ENCODE measurements at places on chromosomes 5 and 9. TPM values are rescaled to one million over a fixed set of nuclear protein-coding genes. Genes with fewer than 3 reads are reported as not detected.

The SPEF2 gene
- total RNA-seq: 5.8 TPM

The PHF24 gene
- total RNA-seq: 0.67 TPM

The SLC38A9 gene
- total RNA-seq: 10.1 TPM

The GLDC gene
- 0.62 TPM for total RNA-seq

The NUP188 gene
- total RNA-seq: 32.7 TPM

DNA sequence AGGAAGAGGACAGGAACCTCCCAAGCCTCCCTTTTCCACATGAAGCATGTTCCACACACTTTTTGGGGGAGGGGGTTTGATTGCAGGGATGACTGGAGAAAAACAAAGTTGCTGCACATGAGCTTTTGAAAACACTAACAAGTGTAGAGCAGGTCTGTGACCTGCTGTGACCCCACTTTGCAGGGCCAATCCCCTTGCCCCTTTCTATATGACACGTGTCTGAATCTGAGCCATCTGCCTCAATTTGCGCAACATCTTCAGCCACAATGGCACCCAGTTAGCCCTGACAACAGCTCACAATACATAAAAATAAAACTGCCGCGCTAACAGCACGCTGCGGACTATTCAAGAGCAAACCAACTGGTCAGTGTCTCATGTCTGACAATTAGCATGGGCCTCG, 227.8 kb upstream of the TBCA start:
- ATAC-seq: no peak

- ATAC-seq: peak; percentile 19
These were observed 161.2 kb downstream of the C9orf50 start for GRCh38 chr9:129459547-129460322.

- no peak for ATAC-seq
These were observed 4.3 kb downstream of the PRDM12 start for GRCh38 chr9:130668659-130669058.

DNA sequence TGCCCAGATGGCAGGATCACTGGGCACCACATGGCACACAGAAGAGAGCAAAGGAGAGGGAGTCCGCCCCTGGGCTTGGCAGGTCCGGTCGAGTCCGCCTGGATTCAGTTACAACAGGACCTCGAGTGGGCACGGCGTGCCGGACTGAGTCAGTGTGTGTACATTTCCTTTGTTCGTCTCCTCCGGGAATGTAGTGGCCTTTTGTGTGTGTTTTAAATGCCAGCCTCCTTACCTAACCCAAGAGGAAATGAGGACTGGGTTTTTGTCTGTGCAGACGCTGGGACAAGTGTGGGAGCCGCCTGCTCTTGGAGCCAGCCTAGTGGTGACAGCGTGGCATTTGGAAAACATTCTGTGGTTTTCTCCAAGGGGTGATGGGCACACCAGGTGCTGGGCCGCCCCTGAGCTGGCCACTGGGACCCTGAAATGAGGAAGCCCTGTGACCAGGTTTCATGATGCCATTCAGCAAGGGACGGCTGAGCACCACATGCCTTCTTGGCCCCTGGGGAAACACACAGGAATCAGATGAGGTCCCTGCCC, 9.6 kb downstream of the NEK6 start:
- peak; percentile 37 for ATAC-seq

DNA sequence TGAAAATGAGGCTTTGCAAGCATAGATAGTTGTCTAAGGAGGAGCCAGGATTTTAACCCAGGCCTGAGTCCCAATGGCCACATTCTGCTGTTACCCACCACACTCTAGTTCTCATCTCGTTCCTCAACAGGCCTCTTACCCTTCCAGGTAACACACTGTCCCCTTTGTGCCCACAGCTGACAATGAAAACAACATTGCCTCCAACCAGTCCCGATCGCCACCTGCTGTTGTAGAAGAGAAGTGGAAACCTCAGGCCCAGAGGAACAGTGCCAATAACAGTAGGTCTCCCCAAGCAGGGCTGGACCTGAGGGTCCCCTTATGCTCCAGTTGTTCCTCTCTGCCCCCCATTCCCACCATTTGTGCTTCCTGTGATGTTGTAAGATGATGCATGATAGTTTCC, 30.4 kb downstream of the AMBP start:
- no peak for ATAC-seq

DNA sequence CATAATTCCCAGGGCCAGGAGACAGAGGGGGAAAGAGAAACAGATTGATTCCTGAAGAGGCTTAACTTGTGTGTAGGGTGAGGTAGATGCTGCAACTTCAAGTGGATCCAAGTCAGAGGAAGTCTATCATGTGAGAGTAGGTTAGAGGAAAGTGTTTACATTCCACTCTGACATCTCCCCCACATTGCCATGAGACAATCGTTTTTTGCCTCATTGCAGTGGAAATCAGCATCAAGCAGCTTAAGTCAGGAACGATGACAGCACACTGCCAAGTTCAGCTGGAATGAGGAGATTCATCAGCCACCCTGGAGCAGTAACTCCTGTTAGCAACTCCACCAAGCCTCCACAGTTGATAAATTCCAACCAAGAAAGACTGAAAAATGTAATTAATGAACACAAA, 689.7 kb upstream of the MEF2C start:
- ATAC-seq: no peak

- no peak for ATAC-seq
These were observed 25.0 kb downstream of the LMNB1 start for GRCh38 chr5:126801992-126802294.

Measured in gastroesophageal sphincter (tissue), 4 donors.